T-cell (primary cell): ENCODE measurements at places on chromosomes 4 and X. TPM values are rescaled to one million over a fixed set of nuclear protein-coding genes. Genes with fewer than 3 reads are reported as not detected.

DNA sequence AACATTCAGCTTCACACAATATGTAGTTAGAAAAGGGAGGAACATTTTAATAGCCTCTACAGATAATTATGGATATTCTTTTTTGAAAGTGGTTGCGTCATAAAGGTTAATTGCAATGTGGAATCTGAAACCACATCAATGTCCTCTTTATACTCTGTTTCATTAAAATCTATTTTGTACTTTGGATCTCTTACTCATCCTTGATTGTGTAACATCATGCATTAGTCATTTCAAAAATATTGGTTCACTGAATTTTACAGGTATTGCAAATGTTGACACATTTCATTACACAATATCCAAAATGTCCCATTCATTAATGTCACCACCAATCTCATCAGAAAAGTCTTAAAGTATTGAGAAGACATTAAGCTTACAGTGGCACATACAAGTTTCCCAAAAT is 62.7 kb upstream of the USP9X start:
- DNase-seq, result no peak

- no peak for DNase-seq
Observed at GRCh38 chr4:145890689-145891088, 47.9 kb downstream of the ZNF827 start.

DNA sequence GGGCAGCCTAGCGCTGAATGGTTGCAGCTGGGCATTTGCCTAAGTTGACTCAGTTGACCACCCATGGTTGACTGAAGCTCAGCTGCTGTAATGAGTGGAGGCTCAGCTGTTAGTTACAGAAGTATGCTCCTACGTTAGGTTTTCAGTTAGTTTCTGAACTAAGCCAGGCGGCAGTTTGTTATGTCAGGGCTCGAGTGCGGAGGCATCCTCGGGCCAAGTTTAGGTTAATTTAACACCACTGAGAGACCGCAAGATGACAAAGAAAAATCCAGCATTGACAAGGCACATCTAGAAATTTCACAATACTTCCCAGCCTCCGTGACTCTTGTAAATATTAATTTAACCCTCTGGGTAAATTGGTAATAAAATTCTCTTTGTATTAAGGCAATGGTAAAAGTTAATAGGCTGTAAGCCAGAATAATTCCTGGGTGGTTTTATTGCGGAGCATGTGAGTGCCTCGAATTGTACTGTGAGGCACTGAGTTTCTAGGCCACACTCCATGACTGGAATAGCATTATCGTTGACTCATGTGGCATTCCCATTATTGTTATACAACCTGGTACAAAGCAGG is 33.1 kb upstream of the CDKN2AIP start:
- DNase-seq, result no peak

GRCh38 chr4:184007891-184008290 is 102.8 kb downstream of the STOX2 start:
- DNase-seq, result no peak

DNA sequence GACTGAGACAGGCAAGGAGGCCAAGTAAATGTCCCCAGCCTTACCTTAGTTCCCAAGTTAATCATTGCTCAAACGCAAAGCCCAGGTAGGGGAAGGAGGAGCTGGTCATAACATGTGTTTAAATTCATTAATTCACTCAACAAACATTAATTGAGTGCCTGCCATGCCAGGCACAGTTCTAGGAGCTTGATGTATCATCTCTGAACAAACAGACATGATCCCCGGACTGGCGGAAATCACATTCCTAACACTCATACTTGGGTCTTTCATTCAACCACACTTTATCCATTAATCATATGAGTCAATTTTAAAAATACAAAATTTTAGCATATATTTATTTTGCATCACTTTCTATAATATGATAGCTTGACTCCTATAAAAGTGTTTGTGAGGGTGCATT is 335.3 kb upstream of the NOCT start:
- no peak for DNase-seq

DNA sequence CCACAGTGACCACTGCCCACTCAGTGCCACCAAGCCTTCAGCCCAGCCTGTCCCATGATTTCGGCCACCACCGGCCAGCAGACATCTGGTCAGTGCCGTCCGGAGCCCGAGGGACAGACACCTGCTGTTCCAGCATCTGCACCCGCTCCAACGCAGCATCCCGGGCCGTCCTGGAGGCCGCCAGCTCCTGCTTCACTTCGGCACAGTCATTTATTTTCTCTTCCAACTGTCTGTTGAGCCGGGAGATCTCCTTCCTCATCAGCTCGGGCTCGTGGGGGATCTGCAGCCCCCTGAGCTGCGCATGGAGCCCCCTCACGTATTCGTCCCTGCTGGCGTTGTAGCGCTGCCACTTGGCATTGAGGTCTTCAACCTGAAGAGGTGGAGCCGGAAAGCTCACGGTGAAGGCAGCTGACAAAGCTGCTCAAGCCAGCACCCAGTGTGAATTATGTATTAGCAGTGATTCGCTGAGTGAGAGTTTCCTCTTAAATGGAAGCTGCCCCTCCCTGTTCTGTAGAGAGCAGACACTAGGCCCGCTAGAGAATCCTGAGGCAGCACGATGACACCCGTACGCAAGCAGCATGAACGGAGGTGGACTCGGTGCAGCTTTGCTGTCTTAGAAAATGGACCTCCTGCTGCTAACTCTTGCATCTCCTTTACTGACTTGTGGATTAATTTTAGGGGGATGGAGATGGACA is 11.4 kb downstream of the TNIP2 start:
- DNase-seq, result no peak

DNA sequence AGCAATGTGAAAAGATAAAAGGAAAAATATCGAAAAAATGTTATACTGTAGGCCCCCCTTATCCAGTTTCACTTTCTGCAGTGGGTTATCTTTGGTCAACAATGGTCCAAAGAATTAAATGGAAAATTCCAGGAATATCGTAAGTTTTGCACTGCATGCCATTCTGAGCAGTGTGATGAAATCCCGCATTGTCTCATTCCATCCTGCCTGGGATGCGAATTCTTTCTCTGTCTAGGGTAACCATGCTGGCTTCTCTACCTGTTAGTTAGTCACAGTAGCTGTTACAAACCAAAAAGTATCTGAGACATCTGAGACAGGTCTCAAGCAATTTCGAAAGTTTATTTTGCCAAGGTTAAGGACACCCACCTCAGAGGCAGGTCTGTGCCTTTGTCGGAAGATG is 170.3 kb downstream of the COX18 start:
- no peak for DNase-seq

- no peak for DNase-seq
Observed at GRCh38 chrX:43560247-43560946, 95.7 kb upstream of the MAOA start.

Gene HPGD
- total RNA-seq, result 7.5 TPM

DNA sequence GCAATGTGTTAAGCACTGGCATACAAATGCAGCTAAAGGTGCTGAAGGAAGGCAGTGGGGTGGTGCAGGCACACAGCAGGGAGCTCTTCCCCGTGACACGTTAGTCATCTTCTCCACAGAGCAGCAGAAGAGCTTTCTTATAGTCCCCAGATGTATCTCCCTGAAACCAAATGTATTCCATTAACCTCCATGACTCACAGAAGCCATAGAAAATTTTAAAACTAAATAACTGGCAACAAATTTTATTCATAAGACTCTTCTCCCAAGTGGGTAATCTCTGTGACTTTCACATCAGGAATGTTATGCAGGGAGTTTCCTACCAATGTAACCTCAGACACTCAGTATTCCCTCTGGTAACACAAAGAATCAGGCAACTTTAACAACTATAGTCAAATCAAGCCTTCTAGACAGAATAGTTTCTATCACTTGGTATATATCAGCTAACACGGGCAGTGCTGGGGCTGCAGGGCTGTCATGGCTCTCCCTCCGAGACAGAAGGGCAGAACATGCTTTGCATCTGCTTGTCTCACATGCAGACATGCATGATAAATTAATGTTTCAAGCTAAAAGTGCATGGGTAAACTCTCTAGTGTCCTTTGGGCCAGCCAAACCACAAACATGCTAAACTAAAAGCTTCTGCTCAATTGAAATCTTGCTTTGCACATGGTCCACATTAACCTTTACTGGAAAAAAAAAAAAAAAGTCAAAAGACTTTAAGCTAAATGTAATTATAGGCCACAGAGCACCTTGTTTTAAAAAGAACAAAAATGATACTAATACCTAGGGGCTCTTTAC is 28.2 kb downstream of the ANXA5 start:
- DNase-seq, result no peak

GRCh38 chr4:185811509-185812364 is at the start of gene SORBS2:
TSS of gene SORBS2 (minus strand) at chr4:185812194. CDS start at chr4:185690571, 121,623 bp downstream.
- no peak for DNase-seq
